Pulmonary artery endothelial cell (primary cell): ENCODE measurements at places on chromosomes 2 and 18. TPM values are rescaled to one million over a fixed set of nuclear protein-coding genes. Genes with fewer than 3 reads are reported as not detected.
A peak's percentile ranks its signal among the peaks of the same experiment; 100 is the strongest.

- no peak for DNase-seq
These were observed 5.0 kb upstream of the MRPL19 start for GRCh38 chr2:75641587-75641986.

The LAMA1 gene
- under 0.01 and 0.07 TPM in 2 replicates for total RNA-seq

DNA sequence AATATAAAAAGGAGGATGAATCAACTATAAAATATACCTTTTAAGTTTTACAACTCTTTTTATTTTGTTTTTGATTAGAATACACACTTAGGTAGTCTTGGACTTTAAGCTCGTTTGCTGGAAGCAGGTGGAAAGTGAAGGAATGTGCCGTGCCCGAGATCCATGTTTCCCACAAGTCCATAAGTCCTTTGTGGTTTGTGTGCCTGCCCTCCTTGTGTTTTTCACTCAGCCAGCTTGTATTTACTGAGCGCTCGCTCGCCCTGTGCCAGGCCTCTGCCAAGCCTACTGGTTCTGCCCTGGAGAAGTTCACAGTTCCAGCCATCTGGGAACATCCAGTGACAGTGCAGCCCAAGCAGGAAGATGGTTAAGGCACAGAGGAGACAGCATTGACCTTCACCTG is 142.6 kb downstream of the MGAT5 start:
- DNase-seq = no peak

DNA sequence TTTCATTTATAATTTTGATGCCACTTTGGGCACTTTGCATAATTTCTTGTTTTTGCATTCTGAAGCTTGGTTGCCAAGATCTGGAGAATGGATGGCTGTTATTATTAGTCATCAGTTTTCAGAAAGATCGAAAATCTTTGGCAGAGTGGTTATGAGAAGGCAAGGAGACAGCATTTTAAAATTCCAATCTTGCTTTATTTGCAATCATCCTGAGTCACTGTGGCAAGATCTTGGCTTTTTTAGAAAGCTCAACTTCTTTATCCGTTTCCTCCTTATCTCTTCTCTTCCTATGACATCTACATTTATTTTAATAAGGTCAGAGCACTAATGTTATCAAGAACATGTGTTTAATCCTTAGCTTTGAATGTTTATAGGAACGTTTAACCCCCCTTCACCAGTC is 31.1 kb upstream of the EIF2AK3 start:
- DNase-seq = no peak

DNA sequence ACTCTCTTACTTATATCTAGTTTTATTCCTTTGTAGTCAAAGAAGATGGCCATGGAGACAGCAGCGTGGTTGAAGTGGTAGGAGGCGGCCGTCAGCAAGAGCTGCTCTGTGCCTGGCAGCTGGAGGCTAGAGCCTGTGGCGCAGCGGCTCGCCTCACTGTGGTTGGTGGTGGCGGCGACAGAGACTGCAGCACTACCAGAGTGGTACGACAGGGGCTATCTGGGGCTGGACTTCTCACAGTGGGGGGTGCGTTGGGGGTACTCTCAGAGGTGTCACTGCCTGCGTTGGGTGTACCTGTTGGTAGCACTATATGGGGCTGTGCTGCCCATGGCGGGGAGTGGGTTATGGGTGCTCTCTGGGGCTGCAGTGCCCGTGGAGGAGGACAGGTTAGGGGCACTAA is 8.5 kb upstream of the ANKRD62 start:
- DNase-seq = no peak

The RUFY4 gene
- total RNA-seq = not detected in 2 replicates

The UPP2 gene
- not detected in 2 replicates for total RNA-seq

DNA sequence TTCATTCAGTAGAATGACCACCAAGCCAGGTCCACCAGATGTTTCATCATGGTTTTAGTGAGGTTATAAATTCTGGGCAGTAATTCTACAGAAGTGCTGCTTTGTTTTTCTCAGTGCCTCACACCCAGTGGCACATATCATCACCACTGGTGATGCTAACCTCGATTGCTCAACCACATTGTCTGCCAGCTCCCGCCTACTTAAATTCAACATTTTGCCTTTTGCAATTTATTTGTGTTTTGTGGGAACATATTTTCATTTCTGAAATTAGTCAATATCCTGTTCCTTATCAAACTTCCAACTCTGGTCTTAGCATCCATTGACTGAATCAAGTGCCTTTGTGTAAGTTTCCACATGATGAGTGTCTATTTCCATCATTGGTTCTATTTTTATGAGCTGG is 62.3 kb upstream of the TMEM178A start:
- DNase-seq = peak; percentile 10

GRCh38 chr2:192236136-192236535 is 41.4 kb upstream of the TMEFF2 start:
- DNase-seq = no peak

GRCh38 chr18:78884502-78884901 is 95.1 kb upstream of the SALL3 start:
- no peak for DNase-seq

The AMER3 gene
- total RNA-seq = not detected in 2 replicates

DNA sequence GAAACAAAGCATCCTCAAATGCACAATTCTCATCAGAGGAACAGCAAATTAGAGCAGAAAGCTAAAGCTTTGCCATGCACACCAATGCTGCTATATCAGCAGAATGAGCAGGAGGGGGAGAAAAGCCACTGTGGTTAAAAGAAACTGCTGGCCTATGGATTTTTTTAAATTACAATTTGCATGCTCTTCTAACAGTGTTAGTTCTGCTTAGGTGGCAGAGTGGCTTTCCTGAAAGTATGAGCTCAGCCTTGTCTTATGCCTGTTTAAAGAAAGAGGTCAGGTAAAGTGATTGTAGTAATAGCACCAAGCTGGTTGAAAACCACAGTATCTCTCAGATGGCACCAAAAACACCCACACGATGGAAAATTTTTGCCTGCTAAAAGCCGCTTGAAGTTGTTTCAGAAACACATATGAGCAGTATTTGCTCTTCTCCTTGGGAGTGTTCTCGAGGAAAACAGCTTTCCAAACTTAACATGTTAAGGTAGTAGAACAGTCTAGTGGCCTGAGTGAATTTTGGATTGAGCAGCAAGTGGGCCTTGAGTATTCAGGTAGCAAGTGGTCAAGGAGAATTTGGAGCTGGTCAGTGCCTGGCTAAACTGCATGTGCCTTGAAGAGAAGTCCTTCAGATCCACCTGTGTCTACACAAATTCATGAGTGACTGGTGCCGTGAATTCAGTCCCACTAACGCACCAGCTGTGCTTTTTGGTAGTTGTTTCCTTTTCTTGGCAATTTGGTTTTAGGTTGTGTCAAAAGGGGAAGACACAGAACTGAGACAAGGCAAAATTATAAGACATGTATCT is 19.6 kb upstream of the NDUFV2 start:
- no peak for DNase-seq

- no peak for DNase-seq
These were observed 68.5 kb upstream of the WDR75 start for GRCh38 chr2:189372688-189373257.

DNA sequence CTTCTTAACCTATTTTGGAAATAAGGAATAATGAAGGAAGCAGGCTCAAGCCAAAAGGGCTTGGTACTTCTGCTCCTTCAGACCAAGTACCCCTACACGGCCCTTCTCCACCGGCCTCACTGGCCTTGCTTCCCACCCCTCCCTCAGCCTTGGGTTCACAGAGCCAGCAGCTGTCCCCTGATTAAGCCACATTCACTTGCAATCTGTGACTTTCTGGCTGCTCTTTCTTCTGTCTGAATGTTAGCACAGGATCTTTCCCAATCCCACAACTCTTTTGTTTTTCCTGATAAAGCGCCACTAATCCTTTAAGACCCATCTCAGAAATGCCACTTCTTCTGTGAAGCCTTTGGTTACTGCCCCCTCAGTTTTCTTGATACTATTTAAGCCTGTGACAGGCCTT is 52.4 kb downstream of the REEP1 start:
- no peak for DNase-seq

DNA sequence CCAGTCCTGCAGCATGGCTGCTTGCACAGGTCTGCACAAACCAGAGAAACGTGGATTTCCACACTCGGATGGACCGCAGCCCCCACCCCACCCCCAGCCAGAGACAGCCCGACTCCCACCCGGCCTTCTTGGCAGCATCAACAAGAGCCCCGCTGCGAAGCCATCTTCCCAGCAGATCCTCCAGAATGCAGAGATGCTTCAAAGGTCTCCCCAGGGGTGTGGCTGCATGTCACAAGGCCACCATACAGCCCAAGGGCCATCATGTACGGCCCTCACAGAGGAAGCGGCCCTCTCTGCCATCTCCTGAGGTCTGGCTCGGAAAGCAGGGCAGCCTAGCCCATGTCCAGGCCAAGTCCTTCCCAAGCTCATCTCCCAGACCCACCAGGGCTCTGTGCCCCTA is 11.5 kb downstream of the DNMT3A start:
- no peak for DNase-seq

DNA sequence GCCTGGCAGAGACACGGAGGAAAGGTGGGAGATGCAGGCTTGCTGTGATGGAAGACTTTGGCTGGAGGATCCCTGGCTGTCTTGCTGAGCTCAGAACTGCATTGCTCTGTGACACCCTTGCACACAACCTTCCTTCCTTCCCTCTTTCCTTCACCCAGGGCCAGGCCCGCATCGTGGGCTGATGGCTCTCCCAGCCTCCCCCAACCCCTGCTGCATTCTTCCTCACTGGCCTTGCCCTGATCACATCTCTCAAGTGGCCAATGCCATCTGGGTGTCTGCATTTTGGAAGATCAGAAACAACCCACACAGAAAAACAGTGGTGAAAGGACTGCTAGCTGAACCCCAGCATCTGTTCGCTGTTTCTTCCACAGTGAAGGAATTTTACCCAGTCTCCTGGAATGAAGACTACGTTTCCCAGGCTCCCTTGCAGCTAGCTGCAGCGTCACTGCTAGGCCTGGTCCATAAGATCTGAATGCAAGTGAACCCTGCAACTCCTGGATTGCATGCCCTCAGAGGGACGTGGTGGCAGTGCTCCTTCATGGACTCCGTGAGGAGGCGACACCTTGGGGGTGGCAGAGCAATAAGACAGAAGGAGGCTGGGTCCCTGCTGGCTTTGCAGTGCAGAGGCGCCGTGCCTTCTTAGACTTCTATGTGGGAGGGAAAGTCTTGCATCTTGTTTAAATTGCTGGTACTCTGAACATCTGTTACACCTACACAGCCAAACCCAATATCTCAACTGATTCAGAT is 78.9 kb upstream of the YWHAQ start:
- DNase-seq = no peak

The C2orf15 gene
- total RNA-seq = 0.07 and 0.28 TPM in 2 replicates

The CRYBA2 gene
- not detected in 2 replicates for total RNA-seq

The IL37 gene
- not detected in 2 replicates for total RNA-seq

DNA sequence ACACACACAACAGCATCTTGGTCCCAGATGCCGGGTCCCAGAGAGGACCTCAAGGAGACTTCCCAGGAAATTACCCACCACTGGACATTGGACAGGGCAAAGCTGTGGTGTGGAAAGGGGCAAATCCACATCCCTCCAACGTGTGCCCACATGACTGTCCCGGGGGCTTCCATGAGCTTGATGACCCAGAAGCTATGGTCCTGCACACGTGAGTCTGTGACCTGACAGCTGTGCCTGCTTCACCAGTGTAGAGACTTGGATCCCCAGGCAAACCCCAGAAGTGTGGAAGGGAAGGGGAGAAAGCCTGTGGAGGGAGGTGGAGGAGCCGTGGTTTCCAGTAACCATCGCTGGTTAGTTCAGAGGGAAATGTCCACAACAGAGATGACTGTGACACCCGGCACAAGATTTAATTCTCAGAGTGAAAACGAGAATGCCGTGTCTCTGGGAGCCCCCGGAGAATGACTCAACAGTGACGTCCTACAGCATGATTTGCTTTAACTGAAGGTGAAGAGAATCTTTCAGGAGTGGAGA is 19.1 kb upstream of the GPR55 start:
- DNase-seq = no peak
